Stimulated activated CD4-positive, alpha-beta T cell treated with anti-CD3 and anti-CD28 coated beads, Interleukin-1b, Interleukin-23, amount 100 ng/mL, for 24 hours (primary cell): ENCODE measurements at places on chromosomes 4 and X.

GRCh38 chr4:124943938-124944337 lies 231.4 kb upstream of the ANKRD50 start:
- no peak for DNase-seq

GRCh38 chr4:22391551-22391950 lies 124.3 kb downstream of the ADGRA3 start:
- DNase-seq, result no peak

- no peak for DNase-seq
These were observed 9.2 kb upstream of the VAMP7 start for GRCh38 chrX:155871934-155872333.

GRCh38 chr4:107951551-107951950 lies 20.2 kb downstream of the CYP2U1 start:
- no peak for DNase-seq

- no peak for DNase-seq
These were observed 842.1 kb upstream of the HTR2C start for GRCh38 chrX:113741744-113742143.
